ENCODE measurements at places on chromosomes 13 and 19.

GRCh38 chr13:60332682-60333081, 64.3 kb upstream of the TDRD3 start:
- DNase-seq = no peak

- no peak for DNase-seq
Observed at GRCh38 chr13:27261396-27261795, 9.2 kb upstream of the RASL11A start.

DNA sequence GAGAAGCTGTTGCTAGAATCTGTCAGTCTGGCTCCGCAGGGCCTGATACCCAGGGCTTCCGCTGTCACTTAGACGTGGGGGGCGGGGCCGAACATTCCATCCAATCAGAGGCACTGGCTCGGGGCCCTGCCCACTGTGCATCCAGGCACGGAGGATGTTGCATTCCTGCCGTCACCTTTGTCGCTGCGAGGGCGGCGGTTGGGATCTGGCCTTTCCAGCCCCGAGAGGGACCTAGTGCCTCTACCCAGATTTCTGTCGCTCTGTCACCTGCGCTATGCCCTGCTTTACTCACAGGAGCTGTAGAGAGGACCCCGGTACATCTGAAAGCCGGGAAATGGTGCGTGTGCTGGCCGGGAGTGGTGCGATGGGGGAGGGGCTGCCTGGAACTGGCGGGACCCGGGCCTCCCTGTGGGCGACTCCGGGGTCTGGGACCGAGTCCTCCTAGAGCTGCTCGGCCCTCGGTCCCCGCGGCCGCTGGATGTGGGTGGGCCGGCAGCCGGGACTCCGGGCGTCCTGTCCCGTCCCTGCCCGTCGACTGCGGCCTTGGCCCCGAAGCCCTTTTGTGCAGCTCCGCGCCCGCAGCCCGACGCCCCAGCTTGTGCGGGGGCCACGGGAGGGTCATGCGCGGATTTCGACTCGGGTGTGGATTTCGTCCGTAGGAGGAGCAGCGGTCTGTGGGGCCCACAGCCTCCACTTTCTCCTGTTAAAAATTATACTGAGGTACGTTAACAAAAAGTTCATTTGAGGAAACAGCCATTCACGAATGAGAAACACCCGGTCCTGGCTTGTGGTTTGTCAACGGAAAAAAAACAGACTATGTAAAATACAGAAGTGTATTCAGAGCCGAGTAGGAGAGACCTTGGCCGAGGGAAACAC, at the start of gene ZNF439:
TSS of gene ZNF439 (plus strand) at position 133 of the 876 bp plus-strand sequence. CDS start at position 275, 142 bp downstream.
- peak; percentile 93 for DNase-seq

DNA sequence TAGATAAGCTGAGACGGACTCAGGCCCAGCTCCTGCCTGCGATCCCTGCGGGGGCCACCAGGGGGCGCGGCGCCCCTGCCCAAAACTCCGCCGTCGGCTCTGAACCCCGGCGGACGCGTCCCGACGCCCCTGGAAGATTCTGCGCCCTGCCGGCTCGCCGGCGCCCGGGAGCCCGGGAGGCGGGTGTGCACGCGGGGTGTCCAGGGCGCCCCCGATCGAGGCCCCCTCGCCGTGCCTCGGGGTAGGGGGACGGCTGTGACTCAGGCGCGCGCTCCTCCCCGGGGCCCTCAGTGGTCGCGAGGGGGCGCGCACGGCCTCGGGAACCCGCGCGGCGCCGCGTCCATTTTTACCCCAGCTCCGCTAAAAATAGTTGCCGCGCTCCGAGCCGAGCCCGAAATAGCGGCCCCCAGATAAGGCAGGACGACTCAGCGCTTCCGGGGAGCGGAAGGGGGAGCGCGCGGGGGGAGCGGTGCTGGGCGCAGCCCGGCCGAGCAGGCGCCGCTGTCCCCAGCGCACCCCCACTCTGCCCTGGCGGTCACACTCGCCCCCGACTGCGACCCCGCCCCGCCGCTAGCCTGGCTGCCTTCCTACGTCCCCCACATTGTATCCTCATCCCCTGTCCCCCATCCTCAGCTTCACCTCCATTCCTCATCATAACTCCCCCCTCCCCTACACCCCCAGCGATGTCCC, 16.0 kb upstream of the ERCC1 start:
- DNase-seq = peak; percentile 88

DNA sequence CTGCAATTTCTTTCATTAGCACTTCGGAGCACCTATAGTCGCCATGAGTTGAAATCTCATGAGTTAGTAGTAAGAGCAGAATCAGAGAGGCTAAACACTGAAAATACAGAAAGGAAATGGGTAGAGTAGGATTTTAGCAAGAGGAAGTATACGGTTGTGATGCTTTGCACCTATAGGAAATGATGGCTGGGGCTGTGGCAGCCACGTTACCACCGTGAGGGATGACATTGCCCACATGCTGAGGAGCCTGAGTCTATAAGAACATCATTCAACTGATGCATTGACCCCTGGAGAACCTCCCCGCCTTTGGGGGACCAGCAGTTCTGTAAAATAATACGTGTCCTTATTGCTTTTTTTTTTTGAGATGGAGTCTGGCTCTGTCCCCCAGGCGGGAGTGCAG, 20.4 kb downstream of the FAM187B start:
- peak; percentile 20 for DNase-seq

DNA sequence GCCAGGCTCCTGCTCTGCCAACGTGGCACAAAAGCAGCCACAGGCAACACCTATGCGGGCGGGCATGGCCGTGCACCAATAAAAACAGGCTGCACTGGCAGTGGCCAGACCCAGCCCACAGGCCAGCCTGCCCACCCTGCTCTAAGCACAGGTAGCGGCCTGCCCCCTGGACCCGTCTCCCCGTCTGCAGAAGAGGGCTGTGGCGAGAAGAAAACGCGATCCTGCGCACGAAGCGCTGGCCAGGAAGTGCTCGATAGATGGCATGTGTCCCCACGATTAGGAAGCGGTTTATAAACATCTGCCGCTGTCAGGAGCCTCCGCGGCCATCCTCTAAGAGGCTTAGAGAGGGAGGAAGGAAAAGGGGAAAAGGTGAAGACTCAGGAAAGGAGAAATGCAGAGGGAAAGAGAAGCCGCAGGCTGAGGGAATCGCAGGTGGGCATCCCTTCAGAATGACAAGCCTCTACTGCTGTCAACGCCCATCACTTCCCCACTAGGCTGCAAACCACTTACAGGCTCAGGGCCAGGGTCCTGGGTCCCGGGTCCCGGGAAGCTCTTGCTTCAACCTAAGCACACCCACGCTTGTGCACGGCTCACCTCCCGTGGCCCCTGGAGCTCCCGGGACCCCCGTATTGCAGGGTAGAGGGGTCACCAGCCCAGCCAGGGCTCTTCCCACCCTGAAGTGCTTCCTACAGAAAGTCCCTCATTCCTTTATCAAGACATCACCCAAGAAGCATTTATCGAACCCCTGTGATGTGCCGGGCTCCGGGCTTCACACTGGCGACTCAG, 10.5 kb downstream of the MLLT1 start:
- DNase-seq = no peak

DNA sequence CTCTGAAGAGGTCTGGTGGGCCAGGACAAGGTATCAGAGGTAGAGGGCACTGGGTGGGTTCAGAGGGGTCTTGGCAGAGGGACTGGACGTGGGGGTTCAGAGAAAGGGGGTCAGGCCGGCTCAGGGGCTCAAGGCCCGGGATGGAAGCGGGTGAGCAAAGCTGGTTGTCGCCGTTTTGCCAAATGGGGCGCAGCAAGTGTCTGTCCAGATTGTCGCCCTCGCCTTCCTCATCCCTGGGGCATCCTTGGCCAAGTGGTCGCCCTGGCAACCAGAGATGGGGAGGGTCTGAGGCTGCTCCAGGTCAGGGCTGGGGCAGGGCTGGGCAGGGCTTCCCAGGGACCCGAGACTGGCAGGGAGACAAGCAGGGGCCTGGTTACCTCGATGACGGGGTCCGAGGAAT, 6.8 kb downstream of the DOHH start:
- DNase-seq = no peak

DNA sequence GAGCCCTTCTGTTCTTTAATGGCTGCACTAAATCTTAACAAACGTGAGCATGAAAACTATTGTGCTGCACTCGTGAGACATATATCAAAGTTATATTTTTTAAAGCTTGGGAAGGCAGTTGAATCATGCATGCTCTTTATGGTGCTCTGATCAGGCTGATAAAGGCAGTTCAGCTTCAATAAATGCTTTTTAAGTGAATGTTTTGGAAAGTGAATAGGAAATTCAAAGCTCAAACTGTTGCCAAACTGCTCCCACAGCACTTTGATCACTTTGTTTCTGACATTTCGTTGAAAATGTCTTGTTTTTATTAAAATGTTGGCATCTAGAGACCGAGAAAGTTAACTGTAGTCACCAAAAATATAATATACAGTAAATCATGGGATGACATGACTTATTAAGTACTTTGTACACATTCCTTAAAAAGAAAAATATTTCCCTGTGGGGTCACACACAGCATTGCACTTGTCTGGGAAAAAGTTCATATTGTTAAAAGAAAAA, 625.7 kb upstream of the PCDH9 start:
- DNase-seq = no peak

- DNase-seq = peak; percentile 62
Observed at GRCh38 chr19:3270902-3271301, 46.4 kb downstream of the CELF5 start.

DNA sequence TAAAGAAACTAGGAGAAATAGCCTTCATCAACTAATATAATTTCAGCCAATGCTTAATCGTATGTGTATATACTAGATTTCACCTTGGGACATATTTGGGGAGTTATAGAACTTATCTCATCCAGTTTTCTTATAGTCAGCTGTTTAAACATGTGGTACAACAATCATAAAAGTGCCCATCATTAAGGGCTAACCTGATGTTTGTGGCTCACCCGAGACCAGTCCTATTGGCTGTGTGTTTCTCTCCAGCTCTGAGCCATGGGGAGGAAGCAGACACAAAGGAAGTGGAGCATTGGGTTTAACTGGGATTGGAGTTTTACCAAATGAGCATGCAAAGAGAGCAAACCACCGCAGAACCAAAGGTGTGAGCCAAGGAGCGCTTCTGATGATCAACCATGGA, 114.3 kb upstream of the KLF12 start:
- DNase-seq = no peak

DNA sequence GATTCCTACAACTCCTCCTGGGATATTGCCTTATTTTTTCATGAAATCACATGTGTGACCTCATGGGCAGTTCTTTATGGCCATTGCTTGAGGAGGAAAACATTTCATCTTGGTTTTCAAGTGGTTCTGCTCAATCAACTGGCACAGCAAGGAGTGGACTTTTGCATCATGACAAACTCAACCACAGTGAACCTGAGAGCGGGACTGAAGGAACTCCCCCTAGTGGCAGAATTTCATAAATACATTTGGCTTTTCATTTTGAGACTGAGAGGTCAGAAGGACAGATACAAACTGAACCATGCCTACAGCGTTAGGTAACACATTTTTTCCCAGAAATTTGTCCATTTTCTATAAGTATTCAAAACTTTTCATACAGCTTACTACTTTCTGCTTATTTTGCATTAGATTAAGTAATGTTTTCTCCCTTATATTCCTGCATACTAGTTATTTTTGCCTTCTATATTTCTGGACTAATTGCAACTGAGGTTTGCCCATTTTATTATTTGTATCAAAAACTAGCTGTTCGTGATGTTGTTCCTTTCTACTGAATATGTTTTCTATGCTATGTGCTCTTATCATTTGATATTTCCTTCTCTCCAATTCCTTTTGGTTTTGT, 13.4 kb upstream of the SIGLEC12 start:
- DNase-seq = peak; percentile 38

- no peak for DNase-seq
Observed at GRCh38 chr13:34588362-34588761, 353.7 kb upstream of the NBEA start.

- DNase-seq = peak; percentile 40
Observed at GRCh38 chr13:45109102-45109720, 11.1 kb upstream of the GTF2F2 start.

DNA sequence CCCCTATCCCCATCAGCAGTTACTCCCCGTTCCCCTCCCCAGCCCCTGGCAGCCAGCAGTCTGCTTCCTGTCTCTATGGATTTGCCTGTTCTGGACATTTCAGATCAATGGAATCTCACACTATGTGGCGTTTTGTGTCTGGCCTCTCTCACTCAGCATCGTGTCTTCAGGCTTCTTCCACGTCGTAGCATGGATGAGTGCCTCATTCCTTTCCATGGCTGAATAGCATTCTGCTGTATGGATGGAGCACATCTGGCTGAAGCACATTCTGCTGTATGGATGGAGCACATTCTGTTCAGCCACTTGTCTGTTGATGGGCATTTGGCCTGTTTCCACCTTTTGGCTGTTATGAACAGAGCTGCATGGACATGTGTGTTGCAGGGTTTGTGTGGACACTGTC, 29.5 kb downstream of the CRTC1 start:
- no peak for DNase-seq

DNA sequence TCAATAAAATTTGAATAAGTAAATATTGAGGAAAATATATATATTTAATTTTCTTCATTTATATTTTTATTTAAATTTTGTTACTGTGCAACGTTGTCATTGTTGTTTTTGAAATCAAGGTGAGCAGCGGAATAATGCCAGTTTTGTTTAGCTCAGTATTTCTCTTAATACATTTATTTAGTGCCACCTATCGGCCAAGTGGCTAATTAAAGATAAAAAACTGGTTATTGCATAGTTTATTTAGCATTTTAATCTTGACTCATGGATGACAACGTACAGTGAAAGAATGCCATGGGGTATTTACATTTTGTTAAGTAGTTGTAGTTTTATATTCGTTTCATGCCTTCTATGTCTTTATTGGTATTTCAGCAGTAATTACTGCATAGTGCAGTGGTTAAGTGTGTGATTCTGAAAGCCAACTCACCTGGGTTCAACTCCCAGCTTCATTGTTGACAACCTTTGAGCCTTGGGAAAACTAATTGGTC, 265.9 kb downstream of the MYO16 start:
- no peak for DNase-seq

GRCh38 chr19:46970815-46971214, 48.8 kb upstream of the NPAS1 start:
- no peak for DNase-seq

DNA sequence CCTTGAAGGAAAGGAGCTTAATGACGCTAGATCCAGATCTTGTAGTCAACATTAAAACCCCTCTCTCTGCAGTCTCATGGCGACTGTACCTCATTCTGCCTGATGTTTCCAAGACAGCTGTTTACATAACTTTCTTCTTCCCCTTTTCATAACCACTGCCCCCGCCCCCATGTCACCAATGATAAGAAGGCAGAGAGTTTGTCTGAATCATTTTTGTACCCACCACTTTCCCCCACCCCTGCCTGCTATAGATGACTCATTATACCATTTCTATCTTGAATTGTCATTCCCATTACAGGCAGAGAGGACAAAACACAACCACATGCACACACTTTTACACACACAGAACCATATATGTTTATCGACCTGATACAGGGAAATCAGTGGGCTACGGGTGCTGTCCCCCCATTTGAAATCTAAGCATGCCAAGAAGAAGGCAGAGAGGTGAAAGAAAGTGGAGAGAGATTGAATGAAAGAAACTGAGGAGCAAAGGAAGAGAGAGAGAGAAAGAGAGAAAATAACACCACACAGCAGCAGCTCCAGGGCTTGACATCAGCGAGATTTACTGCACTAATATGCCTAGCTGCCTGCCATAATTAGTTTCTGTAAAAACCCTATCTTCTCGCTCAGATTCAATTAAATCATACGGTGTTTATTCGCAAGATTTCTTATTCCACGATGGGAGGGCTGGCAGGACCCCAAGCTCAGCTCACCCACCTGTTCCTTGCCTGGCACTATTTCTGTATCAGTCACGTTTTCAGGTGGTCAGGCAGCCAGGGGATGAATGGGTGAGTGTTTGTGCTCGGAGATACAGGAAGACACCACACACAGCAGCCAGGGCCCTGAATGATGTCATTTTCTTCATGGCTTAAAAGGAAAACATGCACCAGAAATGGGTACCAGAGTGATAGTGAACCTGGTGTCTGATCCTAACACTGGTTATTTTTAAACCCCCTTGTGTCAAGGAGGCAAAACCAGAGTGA, 114.3 kb upstream of the SERP2 start:
- DNase-seq = peak; percentile 80

- no peak for DNase-seq
Observed at GRCh38 chr13:32142956-32143375, 111.4 kb downstream of the FRY start.

Data from stimulated activated CD8-positive, alpha-beta memory T cell treated with anti-CD3 and anti-CD28 coated beads, Interleukin-4, amount 100 ng/mL, for 48 hours (primary cell).